ENCODE measurements at places on chromosomes 13 and 19.

DNA sequence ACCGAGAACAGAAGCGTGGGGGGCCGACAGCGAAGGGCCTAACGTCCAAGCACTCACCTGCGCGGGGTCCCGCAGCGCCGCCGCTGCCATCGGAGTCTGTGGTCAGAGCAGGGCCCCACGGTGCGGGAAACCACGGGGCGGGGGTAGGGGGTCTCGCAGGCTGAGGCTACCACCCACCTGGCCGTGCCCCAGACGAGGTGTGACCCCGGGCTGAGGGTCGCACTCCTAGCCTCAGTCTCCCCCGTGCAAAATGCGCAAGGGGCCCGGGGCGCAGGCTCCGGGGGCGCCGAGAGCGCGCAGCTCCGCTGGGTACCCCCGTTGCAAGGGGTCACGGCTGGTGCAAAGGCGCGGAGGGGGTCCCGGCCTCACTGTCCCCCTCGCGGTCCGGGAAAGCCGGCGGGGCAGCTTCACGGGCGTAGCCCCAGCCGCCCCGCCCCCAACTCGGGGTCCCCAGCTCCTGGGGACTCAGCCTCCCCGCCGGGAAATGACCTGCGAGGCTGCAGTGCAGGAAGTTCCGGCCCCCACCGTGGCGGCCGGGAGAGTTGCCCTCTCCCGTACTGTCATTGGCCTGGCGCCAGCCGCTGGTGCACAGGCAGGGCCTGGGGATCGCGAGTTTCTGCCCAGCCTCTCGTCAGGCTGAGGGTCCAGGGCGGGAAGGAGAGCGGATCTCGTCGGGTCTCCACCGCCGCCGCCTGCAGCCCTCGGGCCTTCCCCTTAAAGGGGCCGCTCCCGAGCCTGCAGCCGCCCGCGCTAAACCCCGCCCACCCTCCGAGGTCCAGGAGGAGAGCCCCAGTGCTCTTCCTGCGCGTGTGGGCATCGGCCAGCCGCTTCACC lies at the start of gene ZNF792:
Gene ZNF792 (minus strand): TSS at position 657 of the 834 bp plus-strand sequence. CDS start 567 bp downstream, at position 90.
- peak; percentile 85 for DNase-seq

- no peak for DNase-seq
Observed at GRCh38 chr13:114011226-114011625, 37.4 kb upstream of the C13orf46 start.

GRCh38 chr19:11264452-11265176 lies 2.3 kb upstream of the DOCK6 start:
- peak; percentile 95 for DNase-seq

DNA sequence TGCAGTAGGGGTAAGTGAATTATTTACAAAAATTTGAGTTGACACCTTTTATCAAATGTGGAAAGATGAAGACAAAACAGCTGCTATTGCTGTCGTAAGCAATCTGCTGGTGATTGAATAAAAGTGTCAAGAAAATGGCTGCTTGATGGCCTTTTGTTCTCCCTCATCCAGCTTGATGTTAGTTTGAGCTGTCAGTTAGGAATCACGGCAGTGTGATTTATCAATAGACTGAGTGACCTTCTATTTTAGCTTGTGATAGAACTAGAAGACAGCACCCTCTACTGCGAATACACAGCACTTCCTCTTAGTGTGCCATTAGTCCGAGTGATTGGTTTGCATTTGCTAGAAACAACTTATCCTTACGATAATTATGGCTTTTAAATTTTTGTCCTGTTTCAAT lies 76.3 kb downstream of the MZT1 start:
- DNase-seq = peak; percentile 14

DNA sequence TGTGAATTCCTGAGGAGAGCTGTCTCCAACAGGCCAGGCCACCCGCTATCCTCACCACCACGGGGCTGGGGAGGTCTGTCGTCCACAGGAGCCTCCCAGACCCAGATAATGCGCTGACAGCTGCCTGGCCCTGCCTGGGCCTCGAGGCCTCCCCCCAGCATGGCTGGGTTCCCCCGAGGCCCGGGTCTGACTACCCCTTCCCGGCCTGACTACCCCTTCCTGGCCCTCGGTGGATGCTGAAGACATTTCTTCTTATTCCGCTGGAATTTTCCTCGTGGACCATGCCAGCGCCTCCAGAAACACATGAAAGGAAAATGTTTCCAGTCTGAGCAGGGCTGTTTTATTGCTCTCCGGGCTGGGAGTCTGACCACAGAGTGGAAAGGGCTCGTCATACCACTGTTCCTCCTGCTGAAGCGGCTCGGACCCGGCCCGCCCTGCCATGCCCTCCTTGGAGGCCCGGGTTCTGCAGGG lies 16.8 kb upstream of the COMP start:
- DNase-seq = no peak

GRCh38 chr13:106487129-106487528 lies 48.3 kb downstream of the EFNB2 start:
- DNase-seq = no peak

DNA sequence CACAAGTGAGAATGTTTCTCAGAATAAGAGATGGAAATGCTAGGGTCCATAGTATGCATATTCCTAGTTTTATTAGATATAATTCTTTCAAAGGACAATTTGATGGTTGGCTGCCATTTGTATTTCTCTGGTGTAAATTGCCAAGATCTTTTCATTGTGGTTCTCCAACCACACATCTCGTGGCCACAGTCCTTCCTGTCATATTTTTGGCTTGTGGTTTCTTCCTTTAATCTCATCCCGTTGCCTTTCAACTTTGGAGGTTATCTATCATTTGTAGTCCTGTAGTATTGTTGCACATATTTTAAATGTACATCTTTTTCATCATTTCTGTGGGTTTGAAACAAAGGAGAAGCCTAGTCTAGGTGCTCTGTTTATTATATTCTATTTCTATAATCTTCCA lies 61.2 kb downstream of the WASF3 start:
- DNase-seq = no peak

- no peak for DNase-seq
Observed at GRCh38 chr19:56841193-56841543, 642 bp upstream of the PEG3 start.

DNA sequence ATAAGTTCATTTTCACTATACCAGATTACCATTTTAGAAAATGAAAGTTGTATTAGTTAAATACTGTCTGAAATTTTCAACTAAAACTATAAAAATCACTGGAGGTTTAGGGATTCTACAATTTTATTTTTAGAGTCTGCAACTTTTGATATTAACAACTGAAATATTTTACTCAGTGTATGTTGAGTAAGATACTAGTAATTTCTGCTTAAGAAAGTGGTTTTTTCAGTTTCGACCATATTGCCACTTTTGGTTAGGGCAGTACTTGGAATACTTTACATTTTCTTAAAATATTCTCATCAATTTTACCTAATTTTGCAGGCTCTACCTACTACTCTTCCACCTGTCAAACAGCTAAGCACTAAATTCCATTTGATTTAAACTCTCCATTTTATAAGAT lies 59.6 kb downstream of the KCNRG start:
- no peak for DNase-seq

- DNase-seq = no peak
Observed at GRCh38 chr19:10011974-10012373, 1.3 kb upstream of the RDH8 start.

DNA sequence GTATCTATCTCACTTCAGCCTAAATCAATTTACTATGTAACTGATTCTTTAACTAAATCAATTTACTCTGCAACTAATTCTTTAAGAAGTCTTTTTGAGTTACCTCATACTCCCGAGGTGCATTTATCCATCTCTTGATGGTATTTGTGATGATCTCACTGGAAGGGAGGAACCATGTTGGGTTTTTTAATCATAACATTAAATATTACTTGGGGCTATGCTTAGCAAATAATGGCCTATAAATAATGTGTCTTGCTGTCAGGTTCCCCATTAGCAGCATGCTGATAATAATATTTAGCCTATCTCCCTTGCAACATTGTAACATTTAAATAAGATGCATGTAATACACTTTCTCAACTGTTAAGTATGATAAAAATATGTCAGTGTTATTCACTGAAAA lies 411.3 kb downstream of the SLITRK1 start:
- no peak for DNase-seq

GRCh38 chr13:24080134-24080533 lies 80.4 kb upstream of the SPATA13 start:
- DNase-seq = no peak

GRCh38 chr19:42270346-42271044 lies 1.4 kb downstream of the CIC start:
- DNase-seq = no peak

DNA sequence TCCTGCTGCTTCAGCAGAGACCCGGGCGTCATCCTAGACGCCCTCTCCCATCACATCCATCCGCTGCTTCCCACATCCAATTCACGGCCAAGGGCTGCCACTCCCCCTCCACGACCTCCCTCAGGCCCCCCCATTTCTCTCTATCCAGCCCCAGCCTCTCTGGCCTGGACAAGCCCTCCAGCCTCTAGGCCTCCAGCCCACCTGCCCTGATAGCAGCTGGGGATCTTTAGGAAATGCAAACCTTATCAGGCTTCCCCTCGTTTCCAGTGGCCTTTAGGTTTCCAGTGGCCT lies 51.6 kb downstream of the PEPD start:
- DNase-seq = no peak

DNA sequence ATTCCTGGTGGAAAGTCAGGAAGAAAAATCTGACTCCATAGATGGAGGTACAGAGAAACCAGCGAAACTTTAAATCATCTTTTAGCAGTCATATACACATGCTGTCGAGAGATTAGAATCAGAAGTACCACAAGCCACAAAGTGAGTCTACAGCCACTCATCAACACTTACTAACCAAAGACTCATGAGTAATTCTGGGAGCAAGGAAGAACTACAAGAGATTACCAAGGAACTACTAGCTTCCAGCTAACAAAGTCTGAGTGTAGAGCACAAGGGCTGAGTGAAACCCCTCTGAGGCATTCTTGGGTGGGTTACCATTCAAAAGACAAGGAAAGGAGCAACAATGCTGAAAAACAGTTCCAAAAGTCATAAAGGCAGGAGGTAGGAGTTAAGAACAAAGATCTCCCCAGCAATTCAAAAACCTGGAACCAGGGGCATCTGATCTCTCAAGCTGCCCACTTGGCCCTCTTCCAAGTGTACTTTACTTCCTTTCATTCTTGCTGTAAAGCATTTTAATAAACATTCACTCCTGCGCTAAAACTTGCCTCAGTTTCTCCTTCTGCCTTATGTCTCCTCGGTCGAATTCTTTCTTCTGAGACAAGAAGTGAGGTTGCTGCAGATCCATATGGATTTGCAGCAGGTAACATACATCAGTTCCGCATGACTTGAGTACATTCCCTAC lies 13.0 kb downstream of the RBM26 start:
- peak; percentile 30 for DNase-seq

- DNase-seq = no peak
Observed at GRCh38 chr13:100234524-100235136, 145.7 kb downstream of the PCCA start.

DNA sequence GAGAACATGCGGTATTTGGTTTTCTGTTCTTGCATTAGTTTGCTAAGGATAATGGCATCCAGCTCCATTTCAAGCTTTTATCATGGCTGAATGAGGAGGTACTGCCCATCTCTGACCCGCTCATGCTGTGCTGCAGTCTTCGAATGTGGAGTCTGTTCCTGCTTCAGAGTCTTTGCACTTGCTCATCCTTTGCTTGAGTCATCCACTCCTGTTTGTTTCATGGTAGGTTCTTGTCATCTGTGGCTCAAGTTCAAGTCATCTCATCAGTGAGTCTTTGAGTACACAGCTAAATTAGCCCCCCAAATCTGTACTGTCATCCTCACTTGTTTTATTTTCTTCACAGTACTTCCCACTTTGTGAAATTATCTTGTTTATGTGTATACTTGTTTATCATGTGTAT lies 5.4 kb downstream of the UCHL3 start:
- no peak for DNase-seq

GRCh38 chr13:47237571-47237970 lies 340.7 kb upstream of the HTR2A start:
- DNase-seq = no peak

GRCh38 chr13:99307247-99307646 lies at the start of gene GPR183:
Gene GPR183 (minus strand): TSS chr13:99307399. CDS start chr13:99296145, 11,254 bp downstream.
- peak; percentile 15 for DNase-seq

GRCh38 chr13:112968910-112969691 lies at the start of gene MCF2L:
Gene MCF2L (plus strand): TSS chr13:112969214. CDS start chr13:112969380, 166 bp downstream.
- peak; percentile 66 for DNase-seq

DNA sequence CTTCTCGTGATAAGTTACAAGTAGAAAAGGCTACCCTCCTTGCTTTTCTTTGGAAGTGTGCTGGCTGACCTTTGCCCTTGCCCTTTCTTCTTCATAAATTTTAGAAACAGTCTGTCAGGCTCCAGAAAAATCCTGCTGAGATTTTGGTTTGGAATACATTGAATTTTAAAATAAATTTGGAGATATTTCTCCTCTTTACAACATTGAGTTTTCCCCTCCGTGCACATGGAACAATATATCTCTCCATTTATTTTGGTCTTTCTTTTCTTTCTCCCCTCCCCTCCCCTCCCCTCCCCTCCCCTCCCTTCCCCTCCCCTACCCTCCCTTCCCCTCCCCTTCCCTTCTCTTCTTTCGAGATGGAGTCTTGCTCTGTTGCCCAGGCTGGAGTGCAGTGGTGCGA lies 8.6 kb downstream of the KLK4 start:
- DNase-seq = no peak

GRCh38 chr13:95710313-95710712 lies 33.4 kb downstream of the DNAJC3 start:
- DNase-seq = no peak

DNA sequence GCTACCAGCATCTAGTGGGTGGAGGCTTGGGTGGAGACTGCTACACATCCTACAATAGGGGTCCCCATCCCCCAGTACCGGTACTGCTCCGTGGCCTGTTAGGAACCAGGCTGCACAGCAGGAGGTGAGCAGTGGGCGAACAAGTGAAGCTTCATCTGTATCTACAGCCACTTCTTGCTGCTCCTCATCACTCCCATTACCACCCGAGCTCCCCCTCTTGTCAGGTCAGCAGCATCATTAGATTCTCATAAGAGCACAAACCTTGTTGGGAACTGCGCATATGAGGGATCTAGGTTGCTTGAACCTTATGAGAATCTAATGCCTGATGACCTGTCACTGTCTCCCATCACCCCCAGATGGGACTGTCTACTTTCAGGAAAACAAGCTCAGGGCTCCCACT lies 37.0 kb downstream of the NWD1 start:
- no peak for DNase-seq

DNA sequence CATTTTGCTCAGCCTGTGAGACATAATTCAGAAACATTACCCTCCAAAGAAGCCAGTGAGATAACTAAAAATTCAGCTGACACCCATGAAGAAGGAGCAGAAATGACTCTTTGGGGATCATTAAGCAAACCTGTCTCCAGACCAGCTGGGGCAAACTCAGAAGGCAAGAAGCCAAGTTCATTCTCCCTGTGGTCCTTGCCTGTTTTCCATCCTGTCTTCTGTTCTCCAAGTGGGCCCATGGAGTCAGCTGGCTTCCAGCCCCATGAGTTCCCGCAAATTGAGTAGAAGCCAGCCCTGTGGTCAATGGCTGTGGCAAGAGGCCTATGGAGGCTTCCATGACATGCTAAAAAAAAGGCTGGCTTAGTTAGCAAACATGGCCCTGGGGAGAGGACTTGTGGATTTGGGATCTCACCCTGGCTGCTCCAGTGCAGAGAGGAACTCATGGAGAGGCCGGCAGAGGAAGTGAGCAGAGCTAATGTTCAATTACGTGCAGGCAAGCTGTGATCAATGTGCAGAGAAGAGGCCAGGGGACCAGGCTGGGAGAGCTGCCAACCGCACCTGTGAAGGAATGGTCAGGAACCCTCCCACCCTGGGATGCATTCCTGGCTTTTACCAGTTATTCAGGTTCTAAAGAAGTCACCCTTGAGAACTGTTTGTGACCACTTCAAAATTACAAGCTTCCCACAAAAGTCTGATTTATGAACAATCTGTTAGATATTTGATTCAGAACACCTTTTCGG lies 229.1 kb downstream of the TSHZ3 start:
- DNase-seq = no peak

GRCh38 chr19:31249217-31249616 lies 100.0 kb downstream of the TSHZ3 start:
- DNase-seq = no peak
